ENCODE measurements at places on chromosomes 6 and 20.
A peak's percentile ranks its signal among the peaks of the same experiment; 100 is the strongest.

DNA sequence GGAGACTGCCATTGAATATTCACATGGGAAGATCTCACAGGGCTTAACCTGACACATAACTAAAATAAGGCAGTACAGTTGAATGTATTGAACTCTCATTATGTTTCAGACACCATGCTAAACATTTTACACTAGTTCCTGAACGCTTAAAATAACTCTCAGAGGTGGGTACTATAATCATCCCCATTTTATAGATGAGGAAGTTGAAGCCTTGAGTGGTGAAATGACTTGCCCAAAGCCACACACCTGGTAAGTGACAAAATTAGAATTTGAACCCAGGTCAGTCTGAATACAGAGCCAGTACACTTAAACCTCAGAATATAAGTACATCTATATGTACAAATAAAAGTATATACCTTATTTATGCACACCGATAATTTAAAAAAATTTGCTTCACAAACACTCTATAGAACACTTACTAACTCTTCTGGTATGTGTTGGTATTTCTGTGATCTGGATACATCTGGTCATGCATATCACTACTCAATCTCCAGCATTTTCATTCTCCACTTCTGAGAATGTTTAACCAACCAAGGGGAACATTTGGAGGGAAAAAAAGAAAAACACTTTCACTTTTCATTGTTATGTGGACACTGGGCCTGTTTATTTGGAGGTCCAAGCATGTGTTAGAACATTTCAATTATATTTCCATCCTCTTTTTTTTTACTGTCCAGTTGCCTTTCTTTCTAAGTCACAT lies 4.6 kb upstream of the BICRAL start:
- peak; percentile 74 for DNase-seq

GRCh38 chr20:9200620-9201019 lies 131.7 kb downstream of the PLCB4 start:
- peak; percentile 95 for DNase-seq

DNA sequence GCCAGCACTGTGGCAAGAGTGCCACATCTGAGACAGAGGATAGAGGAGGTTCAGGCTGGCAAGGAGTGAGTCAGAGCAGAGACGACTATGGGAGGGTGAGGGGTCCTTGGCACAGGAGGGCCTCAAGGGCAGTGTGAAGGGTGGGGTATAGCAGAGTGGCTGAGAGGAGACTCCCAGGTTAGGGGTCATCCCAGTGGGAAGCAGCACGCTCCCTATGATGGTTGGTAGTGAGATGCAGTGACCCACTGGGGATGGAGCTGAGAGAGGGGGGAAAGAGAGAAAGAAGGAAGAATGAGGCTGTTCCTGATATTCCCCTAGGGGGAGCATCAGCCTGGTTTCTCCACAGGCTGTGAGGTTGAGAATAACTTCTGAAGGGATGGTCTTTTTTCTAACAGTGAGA lies 97.3 kb downstream of the INSM1 start:
- DNase-seq = peak; percentile 3

- DNase-seq = no peak
Observed at GRCh38 chr6:130211691-130212090, 11.1 kb downstream of the SAMD3 start.

- DNase-seq = peak; percentile 19
Observed at GRCh38 chr20:8215361-8215781, 83.3 kb downstream of the PLCB1 start.

DNA sequence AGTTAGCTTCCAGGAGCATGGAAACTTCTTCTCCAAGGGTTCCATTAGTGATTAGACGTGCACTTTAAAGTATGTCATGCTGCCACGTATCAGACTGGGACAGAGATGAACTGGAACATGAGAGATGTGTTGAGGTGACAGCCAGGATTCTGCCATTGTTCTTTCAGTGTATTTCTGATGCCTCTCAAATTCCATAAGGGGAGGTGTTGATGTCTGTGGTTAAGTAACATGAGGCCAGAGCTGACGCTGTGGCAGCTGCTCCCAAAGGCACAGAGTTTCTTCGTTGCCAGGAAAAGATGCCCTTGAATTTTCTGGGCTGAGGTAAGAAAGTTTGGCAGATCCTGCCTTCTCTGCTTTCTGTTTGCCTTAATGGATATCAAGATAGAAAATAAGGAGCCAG lies 63.5 kb downstream of the TRMT6 start:
- no peak for DNase-seq

GRCh38 chr6:24768361-24768760 lies 6.4 kb upstream of the GMNN start:
- DNase-seq = peak; percentile 61

- no peak for DNase-seq
Observed at GRCh38 chr6:118123503-118124037, 216.5 kb downstream of the SLC35F1 start.

GRCh38 chr20:34193051-34193450 lies 48.2 kb upstream of the ASIP start:
- DNase-seq = no peak

DNA sequence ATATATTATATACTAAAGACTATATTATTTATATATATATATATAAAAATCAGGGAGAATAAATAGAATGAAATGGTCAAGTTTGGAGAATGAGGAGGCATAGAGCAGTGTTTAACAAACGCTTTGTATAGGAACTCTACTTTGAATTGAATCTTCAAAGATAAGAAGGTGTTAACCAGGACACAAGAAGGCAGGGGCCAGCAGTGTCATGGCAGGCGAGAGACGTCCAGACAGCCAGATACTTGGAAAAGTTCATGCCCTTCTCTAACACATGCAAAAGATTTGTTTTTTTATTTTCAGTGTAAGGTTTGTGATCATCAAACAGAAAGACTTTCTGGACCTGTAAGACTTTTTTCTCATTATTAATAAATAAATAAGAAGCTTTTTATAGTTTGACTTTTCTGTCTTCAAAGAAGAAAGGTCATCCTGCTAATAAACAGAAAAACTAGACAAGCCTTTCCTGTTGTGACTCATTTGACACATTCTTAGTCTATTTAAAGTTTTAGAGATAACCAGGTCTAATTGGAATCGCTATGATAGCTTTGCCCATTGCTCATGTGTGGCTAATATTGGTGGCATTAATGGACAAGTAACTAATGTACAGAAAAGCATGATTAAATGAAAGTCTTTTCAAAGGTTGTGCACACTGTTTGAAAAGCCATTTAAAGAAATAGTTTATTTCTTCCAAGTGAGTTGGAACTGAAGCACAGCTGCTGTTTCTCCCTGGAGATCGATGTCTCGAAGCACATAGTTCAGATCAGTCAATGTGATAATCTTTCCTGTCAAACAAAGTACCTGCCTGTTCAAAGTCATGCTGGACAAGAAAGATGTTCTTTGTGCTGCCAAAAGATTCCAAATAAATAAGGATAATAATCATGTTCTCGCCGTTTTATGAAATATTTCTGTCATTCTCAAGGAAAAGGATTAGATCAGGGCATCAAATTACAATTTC lies 420.4 kb upstream of the OPRM1 start:
- no peak for DNase-seq

- DNase-seq = no peak
Observed at GRCh38 chr6:128929869-128930268, 46.9 kb downstream of the LAMA2 start.

DNA sequence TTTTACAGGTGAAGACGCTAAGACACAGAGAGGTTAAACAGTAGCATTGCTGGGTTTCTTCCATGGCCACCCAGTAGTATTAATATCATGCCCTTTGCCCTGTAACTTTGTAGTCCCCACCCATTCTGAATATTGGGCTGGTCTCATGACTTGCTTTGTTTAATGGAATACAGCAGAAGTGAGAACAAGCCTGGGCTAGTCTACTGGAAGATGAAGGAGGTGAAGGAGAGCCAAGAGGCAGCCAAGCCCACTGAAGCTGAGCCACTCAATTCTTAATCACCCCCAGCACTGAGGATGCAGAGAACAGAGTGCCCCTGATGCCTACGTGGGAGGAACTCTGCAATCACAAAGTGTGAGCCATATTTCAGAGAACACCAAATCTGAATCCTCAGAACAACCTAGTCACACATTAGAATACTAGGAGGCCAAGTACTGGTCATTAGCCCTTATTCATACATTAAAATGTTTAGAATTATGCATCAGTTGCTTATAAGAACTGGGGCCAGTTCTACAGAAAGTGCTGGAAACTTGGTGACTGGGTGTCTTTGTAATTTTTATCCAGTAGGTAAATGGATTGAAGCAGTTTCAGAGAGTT lies 270.1 kb upstream of the PRND start:
- DNase-seq = no peak

DNA sequence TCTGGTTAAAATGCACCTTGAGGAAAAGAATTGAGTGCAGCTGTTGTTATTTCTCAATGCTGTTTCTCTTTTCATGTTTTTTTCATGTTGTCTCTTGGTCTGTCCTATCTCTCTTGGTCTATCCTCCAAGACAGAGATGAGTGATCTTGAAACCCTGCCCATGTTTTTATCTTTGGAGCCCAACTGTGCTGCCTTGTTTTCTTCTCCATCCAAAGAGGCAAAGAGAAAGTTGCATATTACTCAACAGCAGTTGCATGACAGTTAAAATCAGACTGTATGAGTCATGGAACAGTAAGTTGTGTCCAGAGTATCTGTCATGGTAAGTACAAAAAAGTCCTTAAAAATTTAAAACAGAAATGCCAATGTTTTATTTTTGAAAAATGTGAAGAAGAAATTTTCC lies 26.2 kb downstream of the BCAS1 start:
- peak; percentile 73 for DNase-seq

DNA sequence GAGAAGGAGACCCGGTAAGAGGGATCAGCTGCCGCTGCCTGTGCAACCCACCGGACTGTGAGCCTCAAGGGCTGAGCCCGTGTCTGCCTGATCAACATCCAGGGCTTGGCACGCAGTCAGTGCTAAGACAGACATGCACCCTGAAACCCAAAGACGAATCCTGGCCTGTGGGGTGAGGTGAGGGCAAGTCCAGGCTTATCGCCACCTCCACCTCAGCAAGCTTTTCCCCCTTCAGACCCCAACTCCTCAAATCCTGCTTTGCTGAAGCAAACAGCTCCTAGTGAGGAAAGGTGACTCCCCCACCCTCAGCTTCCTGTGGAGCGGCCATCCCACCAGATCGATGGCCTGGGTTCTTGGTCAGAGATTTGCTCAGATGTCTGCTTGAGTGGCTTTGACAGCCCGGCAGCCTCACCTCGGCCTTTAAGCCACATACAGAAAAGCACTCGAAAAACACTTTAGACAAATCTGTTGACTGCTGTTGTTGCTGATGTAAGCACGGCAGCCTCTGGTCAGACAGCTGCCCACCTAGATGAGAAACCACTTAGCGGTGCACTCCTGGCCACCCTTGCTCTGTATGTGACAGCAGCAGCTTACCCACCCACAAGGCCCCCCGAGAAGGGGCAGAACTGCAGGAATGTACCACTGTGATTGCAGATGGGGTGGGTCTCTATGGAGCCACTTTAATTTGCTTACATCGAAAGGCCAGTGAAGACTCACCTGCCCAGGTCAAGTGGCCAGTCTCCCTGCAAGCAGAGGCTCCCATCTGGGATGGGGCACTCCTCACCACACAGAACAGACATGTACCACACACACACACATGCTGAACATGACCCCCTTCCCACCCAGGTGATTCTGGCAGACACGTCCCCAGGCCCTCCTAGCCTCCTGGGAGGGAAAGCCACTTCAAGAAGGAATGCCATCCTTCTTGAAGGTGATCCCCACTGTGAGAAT lies 14.8 kb downstream of the MTCH1 start:
- DNase-seq = no peak

DNA sequence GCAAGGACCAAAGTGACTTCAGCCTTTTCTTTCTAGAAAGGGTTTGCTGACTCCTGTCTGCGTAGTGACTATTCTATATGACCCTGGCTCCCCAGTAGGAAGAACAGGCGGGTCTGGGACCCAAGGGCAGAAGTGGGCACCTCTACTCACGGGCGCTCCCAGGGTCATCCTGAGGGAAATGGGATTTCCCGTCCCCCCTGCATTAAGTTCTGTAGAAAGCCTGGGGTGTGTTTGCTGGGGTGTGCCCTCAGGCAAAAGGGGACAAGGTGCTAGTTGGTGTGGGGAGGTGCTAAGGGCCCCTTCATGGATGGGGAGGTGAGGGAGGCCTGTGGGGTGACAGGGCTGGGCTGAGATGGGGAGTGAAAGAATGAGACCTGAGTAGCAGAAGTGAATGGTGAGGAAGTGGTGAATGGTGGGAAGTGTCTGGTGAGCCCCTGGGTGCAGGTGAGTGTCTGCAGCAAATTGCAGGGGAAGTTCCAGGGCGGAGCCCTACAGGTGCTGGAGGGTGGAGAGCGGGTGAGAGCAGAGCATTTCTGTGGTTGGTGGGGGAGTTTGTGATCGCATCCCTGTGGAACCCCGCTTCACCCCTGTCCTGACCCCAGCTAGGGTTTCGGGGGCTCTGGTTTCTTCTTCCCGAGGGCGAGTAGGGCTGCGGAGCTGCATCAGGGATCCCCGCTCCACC lies 21.1 kb downstream of the RAET1L start:
- DNase-seq = no peak

DNA sequence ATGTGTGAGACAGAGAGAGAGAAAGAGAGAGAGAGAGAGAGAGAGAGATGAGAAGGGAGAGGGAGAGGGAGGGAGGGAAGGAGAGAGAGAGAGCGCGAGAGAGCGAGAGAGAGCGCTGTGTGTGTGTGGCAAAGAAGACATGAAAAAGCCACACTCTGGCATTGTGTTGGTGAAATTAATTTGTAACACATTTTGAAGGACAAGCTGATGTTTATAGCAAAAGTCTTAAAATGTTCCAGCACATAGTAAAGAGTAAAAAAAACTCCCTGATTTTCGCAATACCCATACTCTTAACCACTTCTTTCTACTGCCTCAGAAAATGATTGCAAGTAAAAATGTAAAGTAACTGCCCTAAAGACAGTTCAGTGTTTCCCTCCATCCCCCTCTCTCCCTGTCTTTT lies 56.7 kb downstream of the SLC22A1 start:
- DNase-seq = no peak

GRCh38 chr20:35106827-35107380 lies 14.3 kb upstream of the TRPC4AP start:
- DNase-seq = no peak

- no peak for DNase-seq
Observed at GRCh38 chr20:63080411-63080810, 73.6 kb upstream of the BHLHE23 start.

- no peak for DNase-seq
Observed at GRCh38 chr6:169803271-169803811, 51.9 kb downstream of the ERMARD start.

DNA sequence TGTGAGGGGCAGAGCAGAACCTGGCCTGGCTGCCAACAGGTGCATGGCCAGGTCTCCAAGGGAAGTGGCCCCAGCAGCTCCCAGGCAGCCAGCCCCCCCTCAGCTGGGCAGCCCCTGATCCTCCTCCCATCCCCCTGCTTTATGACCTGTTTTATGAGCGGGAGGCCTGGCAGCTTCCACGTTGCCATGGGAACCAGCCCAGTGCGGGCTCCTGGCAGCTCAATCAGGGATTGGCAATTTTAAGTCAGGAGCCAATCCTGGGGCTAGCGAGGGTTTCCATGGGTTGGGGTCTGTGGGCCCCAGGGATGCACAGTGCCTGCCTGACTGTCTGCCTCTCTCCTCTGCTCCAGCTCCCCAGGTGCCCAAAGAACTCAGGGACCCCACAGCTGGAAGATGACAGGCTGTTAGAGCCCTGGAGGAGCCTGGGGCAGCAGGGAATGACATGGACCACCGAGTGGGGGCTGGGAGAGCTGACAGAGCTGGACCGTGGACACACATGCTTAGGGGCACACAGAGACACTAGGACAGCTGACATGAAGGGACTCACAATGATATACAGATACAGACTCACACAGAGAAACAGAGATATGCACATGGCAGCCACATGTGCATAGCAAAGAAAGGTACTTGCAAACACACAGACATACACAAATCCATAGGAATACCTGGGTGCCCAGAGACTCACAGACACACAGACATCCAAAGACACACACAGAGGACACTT lies 56.5 kb upstream of the SIRPA start:
- no peak for DNase-seq

GRCh38 chr6:33878562-33878961 lies 74.8 kb upstream of the MLN start:
- DNase-seq = no peak

Data from EH (cell line).